ENCODE measurements at places on chromosomes 13 and 19. TPM values are rescaled to one million over a fixed set of nuclear protein-coding genes. Genes with fewer than 3 reads are reported as not detected.

GRCh38 chr19:38036707-38037611, 130.0 kb downstream of the SIPA1L3 start:
- DNase-seq = no peak

The TICAM1 gene
- total RNA-seq = 15.0 TPM

The SIGLECL1 gene
- total RNA-seq = not detected

GRCh38 chr13:21767032-21767431, 96.2 kb downstream of the FGF9 start:
- DNase-seq = no peak

DNA sequence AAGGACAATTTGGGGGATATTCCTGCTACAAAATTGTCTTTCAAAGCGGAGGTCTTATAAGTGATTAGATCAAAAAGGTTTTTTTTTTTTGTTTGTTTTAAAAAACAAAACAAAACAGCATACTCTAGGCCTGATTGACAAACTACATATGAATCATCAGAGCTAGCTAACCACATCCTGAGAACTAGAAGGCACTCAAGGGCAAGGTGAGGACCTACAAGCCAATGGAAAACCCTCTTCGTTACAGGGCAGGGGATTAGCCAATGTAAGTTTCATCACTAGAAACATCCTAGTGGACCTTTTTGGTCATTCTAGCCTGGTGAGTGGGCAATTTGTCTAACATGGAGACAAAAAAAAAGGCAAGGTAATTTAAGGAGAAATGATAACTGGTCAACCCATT, 428.6 kb downstream of the RFC3 start:
- no peak for DNase-seq

DNA sequence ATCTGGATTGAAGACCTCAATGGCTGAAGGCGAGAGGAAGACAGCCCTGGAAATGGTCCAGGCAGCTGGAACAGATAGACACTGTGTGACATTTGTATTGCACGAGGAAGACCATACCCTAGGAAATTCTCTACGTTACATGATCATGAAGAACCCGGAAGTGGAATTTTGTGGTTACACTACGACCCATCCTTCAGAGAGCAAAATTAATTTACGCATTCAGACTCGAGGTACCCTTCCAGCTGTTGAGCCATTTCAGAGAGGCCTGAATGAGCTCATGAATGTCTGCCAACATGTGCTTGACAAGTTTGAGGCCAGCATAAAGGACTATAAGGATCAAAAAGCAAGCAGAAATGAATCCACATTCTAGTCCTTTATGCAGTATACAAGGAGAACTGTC, 1.2 kb downstream of the POLR1D start:
- no peak for DNase-seq

GRCh38 chr13:26697069-26697955, 63.3 kb downstream of the GPR12 start:
- no peak for DNase-seq

GRCh38 chr19:44954278-44954648, 917 bp upstream of the CLPTM1 start:
- no peak for DNase-seq

The EBI3 gene
- total RNA-seq = 3.5 TPM

DNA sequence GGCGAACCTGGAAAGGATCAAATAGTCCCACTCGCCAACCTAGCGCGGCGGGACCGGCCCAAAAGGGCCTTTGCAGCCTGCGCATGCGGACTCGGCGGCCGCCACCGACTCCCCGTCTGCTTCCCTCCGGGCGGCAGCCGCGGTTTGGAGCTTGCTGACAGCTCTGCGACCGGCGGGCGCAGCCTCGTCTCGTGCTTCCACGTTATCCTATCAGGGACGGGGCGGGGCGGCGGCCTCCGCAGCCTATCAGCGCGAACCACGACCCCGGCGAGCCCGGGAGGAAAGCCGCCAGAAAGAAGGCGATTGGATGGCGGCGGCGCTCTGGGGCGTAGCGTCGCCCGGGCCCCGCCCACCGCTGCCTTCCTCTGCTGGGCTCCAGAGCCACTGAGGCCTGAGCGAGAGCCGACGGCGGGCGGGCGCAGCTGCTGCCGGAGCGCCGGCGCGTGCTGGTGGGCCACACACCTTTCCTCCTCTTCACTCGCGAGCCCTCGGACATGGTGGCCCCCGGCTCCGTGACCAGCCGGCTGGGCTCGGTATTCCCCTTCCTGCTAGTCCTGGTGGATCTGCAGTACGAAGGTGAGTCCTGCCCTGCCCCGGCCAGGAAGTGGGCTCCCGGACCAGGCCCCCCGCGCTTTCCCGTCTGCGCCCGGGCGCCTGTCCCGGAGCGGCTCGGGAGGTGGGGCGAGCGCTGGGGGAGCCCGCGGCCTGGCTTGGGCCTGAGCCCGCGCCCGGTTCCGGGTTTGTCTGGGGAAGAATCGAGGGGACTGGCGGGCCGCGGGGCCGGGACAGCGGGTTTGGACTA, at the start of gene DNAJC3:
Gene DNAJC3, plus strand, starts transcription at position 378 of the 802 bp plus-strand sequence. Its CDS starts 117 bp downstream, at position 495.
- DNase-seq = peak; percentile 98

The USHBP1 gene
- 2.3 TPM for total RNA-seq

DNA sequence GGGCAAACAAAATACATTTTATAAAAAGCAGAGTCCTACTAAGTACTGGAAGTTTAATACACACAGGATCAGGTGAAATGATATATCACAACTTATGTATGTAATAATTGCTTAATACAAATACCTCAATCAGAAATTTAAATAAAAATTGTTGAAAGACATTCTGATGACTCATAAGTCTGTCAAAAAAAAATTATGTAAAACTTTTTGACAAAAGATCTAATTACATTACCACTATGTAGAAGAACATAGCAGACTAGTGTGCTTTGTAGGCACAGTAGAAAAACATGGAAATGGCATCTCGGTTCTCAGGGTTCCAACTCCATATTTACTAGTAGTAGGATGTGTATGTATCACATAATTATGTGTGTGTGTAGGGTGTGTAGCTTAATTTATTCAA, 156.2 kb downstream of the DNAJC3 start:
- DNase-seq = no peak
